ENCODE measurements at places on chromosomes 12 and 14. TPM values are rescaled to one million over a fixed set of nuclear protein-coding genes. Genes with fewer than 3 reads are reported as not detected.

Gene PYM1
- 33.3 TPM for total RNA-seq

Gene HVCN1
- 47.4 TPM for total RNA-seq

Gene A2ML1
- total RNA-seq, result not detected

Gene DEGS2
- 1.8 TPM for total RNA-seq

Gene ACVR1B
- 9.9 TPM for total RNA-seq

Gene NFATC4
- 0.54 TPM for total RNA-seq

Gene PKP2
- 0.18 TPM for total RNA-seq

Gene AICDA
- total RNA-seq, result not detected
